ENCODE measurements at places on chromosomes 7 and 10.
A peak's percentile ranks its signal among the peaks of the same experiment; 100 is the strongest.

- DNase-seq = peak; percentile 67
Measured at GRCh38 chr7:10412422-10413019, 561.2 kb upstream of the PHF14 start.

GRCh38 chr10:74957285-74957961 is 131.0 kb downstream of the KAT6B start:
- no peak for DNase-seq

- DNase-seq = no peak
Measured at GRCh38 chr7:155526225-155526624, 20.1 kb downstream of the CNPY1 start.

- no peak for DNase-seq
Measured at GRCh38 chr7:100888988-100889750, at the start of gene UFSP1. Gene UFSP1 (minus strand): TSS chr7:100889715. CDS start chr7:100889271, 444 bp downstream.

DNA sequence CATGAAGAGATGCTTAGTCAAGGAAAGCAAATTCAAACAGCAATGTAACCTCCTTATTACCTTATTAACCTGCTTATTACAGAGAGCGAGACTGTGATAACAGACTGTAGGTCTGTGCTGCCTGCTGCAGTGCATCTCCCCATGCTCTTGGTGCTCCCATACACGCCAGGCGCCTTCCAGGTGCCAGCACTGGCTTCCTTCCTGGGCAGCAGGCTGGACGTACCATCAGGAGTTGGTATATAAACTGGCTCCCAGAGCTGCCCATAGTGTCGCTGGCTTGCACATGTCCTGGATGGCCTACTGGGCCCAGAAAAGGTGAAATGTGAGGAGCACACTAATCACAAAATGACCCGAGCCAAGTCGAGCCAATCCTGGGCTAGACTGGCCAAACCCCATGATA is 13.5 kb downstream of the ATP6V0E2 start:
- DNase-seq = no peak

DNA sequence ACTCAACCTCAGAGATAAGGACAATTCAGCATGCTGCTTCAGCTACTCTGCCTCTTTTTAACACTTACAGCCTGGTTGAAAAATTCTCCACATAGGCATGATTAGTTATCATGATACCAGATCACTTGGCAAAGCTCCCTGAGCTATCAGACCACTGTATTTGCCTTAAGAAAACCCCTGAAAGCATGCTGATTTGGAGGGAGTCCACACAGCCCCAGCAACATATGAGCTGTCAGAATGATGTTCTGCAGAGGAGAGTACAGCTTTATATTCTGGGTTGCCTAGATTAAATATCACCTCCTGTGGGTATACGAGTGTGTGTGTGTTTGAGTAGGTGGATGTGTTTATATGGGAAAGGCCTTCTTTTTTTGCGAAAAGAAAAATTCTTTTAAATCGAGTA is 170.2 kb upstream of the CHRM2 start:
- no peak for DNase-seq

- no peak for DNase-seq
Measured at GRCh38 chr10:103816431-103816830, 38.9 kb downstream of the SH3PXD2A start.

DNA sequence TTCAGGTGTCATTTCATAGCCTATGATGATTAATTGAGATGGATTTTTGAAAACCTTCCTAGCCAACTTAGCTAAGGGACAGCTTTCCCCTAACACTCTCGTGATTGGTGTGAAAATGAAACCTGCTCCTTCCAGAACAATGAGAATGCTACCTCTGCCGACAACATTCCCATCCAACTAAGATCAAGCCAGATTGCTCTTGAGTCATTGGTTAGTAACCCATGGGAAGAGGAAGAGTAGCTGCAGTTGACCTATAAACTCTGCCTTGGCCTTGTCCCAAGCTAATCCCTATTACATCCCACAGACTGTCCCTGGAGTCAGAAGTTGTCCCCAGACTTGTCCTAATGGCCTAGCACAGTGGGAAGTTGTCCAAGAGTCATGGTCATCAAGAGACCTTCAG is 80.5 kb upstream of the SVIL start:
- no peak for DNase-seq

DNA sequence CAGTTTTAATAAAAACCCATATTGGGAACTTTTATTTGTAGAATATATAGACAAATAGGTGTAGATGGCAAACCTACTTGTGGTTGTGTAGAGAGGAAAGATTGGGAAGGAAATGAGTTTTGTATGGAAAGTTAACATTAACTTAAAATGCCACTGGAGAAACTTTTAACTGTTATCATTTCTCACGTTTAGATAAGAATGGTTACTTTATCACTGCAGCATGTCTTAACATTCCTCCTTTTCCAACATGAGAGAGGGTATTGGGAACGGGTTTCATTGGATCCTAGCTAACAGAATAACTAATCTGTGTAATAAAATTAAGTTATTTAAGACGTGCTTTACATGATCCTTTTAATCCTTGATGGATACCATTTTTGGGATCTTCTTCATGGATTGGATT is 1.8 kb downstream of the LUC7L2 start:
- DNase-seq = no peak

DNA sequence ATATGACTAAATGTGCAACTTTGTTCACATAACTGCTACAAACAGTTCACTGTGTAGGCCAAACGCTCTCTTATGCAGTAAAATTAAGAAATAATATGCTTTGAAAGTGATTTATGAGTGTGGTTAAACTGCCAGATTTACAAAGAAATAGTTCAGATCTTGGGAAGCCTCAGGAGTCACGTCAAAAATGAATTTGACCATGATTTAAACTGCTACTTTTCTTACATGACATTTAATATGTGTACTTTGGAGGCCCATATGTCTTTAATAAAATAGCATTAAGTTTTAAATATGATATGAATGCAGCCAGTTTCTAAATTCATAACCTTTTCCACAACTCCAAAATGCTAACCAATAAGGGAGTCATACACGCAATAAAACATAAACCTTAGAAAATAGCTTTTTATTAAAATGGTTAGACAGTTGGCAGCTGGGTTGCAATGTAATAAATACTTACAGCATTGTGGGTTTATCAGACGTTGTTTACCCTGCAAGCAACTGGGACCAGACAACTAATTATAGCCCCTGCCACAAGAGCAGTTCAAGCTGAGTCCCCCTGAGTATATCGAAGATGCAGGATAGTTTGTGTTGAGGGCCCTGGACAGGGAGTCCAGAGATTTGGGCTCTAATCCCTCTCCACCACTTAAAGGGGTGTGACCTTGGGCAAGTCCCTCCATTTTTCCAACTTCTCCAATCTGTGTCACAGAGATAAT is 640.4 kb downstream of the LRMDA start:
- peak; percentile 52 for DNase-seq

DNA sequence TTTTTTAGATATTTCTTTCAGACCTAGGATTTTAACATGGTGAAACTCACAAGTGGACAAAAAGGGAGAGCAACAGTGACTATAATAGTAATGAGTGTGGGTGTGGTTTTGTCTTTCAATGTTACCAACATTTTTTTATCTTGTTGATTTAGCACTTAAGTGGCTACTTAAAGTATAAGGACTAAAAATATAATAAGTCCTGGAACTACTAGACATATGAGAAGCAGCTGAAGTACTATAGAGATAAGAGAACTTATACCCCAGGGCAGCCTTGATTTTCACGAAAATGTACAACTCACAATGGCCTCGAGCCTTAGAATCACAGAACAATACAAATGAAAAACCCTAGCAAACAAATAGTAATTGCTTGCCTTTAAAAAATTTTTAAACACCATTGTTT is 1151.8 kb downstream of the TYW1 start:
- DNase-seq = no peak

DNA sequence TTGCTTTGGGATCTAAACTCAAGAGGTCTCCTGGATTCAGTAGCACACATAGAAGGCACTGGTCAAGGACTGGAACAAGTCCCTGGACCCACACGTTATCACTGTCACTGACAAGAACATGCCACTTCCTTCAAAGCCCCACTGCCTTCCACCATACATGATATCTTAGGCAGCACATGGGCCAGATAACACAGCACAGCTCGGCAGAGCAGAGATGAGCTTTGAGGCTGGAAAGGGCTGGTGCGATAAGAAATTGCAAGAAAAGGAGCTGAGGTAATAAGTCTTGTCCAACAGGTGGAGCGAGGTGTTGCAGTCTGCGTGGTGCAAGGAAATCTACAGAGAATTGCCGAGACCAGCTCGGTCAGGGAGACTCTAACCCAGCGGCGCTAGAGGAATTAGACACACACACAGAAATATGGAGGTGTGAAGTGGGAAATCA is 139.8 kb upstream of the CDK13 start:
- DNase-seq = no peak

- DNase-seq = no peak
Measured at GRCh38 chr10:101671453-101671852, 23.5 kb downstream of the FBXW4 start.

DNA sequence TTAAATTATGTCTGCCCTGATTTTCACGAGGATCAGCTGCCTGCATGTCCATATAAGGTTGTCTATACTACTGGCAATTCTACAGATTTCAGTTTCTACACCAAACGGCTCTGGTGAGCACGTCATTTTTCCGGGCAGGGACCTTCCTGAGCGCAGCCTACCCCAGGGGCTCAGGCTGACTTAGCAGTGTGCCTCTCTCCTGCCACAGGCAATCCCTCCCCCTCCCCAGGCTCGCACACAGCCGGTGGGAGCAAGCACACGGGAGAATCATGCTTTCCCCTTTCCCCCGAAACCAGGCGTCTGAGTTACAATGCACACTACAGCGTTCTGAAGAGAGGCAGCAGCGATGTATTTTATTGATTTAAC is 1.7 kb downstream of the KLF6 start:
- DNase-seq = peak; percentile 34

DNA sequence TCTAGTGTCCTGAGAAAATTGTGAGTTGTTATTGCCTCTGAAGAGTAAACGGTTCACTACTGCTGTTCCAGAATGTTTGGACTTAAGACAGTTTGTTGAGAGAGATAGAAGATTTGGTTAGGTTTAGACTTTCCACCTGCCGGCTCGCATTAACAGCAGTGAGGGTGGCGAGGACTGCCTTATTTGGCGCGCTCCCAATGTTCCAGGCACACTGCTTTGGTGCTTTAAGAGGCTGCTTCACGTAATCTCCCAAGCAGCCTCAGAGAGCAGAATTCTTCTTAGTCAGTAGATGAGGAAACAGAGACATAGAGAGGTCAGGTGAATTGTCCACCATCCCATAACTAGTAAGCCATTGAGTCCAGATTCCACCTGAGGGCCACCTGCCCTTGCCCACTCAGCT is 41.1 kb downstream of the GLRX3 start:
- no peak for DNase-seq

DNA sequence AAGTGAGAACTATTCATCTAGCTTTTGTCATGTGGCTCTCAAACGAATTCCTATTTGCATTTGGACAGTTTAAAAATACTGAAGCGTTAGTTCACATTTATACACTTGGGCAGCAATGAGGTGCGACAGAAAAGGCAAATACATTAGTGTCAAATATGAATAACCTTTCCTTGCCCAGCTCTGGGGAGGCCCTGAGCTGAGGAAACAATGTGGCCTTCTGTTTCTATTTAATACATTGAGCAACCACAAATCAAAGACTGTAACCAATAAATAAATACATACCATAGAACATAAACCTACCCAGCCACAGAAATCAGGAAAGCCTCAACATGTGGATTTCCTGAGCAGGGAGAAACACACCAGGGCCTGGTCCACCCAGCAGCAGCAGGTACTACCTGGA is 585.2 kb downstream of the PARD3 start:
- DNase-seq = no peak

- no peak for DNase-seq
Measured at GRCh38 chr10:45673074-45673648, 589 bp upstream of the ZFAND4 start.

DNA sequence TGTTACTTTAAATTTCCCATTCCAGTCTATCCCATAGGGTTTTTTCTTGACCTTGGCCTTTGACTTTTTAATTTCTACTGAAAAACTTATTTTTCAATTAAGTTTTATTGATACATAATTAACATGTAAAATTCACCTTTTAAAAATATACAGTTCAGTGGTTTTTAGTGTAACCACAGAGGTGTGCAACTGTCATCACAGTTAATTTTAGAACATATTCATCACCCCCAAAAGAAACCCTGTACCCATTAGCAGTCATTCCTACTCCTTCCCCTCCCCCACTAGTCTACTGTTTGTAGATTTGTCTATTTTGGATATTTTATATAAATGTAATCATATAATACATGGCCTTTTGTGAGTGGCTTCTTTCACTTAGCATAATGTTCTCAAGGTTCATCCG is 96.5 kb upstream of the GJD4 start:
- DNase-seq = no peak

DNA sequence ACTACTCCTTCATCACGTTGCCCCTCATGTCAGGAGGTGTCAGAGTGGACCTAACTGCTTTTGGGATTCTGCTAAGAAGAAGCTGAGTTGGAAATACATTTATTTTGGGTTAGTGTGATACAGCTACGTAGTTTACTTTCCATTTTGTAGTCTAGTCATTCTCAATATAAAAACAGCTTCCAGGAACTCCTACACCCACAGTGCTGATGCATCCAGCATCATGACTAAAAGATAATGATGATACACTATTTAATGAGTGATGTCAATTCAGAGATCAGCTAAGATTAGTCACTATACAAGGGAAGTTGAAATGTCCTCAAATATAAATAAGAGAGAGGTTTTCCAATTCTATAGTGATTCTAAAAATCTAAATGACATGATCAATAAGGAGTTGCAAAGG is 264.2 kb upstream of the SLC26A5 start:
- no peak for DNase-seq

GRCh38 chr7:78587443-78588044 is 789.0 kb downstream of the PHTF2 start:
- DNase-seq = peak; percentile 56

Measured in NCI-H2227 treated with DMSO at 0.1 percent for 48 hours (cell line).